ENCODE measurements at places on chromosomes 13 and 19. TPM values are rescaled to one million over a fixed set of nuclear protein-coding genes. Genes with fewer than 3 reads are reported as not detected.

GDF15 gene
- polyA plus RNA-seq: 2.9 TPM

SNRNP70 gene
- 299 TPM for polyA plus RNA-seq

IGFL4 gene
- 0.37 TPM for polyA plus RNA-seq

TJP3 gene
- polyA plus RNA-seq: 11.1 TPM

C5AR1 gene
- polyA plus RNA-seq: 10.6 TPM

SEMA6B gene
- 3.2 TPM for polyA plus RNA-seq

VAV1 gene
- polyA plus RNA-seq: 1.8 TPM

ZNF682 gene
- polyA plus RNA-seq: 15.2 TPM

CACNG6 gene
- polyA plus RNA-seq: 0.85 TPM

DNA sequence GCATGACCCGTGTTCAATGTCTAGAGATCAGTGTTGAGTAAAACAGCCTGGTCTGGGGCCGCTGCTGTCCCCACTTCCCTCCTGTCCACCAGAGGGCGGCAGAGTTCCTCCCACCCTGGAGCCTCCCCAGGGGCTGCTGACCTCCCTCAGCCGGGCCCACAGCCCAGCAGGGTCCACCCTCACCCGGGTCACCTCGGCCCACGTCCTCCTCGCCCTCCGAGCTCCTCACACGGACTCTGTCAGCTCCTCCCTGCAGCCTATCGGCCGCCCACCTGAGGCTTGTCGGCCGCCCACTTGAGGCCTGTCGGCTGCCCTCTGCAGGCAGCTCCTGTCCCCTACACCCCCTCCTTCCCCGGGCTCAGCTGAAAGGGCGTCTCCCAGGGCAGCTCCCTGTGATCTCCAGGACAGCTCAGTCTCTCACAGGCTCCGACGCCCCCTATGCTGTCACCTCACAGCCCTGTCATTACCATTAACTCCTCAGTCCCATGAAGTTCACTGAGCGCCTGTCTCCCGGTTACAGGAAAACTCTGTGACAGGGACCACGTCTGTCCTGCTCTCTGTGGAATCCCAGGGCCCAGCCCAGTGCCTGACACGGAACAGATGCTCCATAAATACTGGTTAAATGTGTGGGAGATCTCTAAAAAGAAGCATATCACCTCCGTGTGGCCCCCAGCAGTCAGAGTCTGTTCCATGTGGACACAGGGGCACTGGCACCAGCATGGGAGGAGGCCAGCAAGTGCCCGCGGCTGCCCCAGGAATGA, 1.5 kb upstream of the CEACAM5 start:
- DNase-seq: no peak

DNA sequence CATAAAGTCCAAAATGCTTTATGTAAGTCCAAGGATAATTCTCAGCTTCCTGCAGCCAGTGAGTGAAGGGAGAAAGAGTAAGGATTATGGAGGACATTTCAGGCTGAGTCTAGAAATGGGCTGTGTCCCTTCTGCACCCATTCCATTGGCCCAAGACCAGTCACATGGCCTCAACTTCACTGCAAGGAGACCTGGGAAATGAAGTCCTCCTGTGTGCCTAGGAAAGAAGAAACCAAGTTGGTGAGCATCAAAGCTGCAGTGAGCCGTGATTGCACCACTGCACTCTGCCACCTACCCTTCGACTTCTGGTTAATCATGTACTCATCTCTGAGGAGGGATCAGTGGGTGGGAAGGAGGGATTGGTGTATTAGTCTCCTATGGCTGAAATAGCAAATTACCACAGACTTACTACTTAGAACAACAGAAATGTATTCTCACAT, 3.6 kb upstream of the CD37 start:
- no peak for DNase-seq

DNA sequence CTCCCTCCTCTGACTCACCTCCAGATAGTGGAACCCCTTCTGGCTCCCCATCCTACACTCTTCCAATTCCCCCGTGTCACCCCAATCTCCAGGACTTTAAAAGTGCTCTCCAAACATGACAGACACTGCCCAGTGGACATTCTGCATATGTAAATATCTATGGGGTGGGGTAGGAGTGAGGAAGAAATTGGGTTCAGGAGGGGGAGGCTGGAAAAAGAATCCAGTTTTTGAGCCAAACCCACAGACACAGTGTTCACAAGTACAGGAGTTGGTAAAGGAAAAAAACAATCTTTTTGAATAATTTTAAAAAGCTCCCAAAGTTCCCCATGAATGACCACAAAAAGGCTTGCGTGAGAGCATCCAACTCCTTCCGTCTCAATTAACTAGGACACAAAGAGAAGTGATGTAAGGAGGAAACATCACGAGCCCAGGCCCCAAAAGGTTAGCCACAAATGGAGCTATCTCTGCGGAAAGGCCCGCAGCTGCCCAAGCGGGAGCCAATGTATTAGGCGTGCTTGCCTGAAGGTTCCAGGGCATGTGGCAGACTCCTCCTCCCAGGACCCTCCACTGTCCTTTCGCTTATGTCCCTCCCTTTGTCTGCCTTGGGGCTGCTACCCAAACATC, 18.0 kb downstream of the ZC3H4 start:
- DNase-seq: no peak

GRCh38 chr13:41470196-41470595, 12.8 kb downstream of the RGCC start:
- no peak for DNase-seq

DNA sequence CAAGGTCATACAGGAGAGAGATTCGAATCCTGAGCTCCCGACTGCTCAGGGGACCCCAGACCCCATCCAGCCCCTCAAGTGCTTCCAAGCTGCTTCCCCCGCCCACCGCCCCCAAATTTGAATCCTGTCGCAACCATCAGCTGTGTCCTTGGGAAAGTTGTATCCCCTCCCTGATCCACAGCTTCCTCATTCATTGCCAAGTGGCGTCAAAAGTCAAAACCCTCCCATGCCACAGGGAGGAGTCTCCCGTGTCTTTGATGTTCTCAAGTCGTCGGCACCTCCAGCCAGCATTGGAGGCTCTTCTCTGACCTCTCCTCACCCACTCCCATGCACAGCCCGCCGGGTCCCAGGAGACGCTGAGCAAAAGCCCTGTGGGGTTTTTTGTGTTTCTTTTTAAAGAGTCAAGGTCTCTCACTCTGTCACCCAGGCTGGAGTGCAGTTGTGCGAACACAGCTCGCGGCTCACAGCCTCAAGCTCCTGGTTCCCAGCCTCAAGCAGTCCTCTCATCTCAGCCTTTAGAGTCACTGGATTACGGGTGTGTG, 2.8 kb upstream of the IFI30 start:
- no peak for DNase-seq

DNA sequence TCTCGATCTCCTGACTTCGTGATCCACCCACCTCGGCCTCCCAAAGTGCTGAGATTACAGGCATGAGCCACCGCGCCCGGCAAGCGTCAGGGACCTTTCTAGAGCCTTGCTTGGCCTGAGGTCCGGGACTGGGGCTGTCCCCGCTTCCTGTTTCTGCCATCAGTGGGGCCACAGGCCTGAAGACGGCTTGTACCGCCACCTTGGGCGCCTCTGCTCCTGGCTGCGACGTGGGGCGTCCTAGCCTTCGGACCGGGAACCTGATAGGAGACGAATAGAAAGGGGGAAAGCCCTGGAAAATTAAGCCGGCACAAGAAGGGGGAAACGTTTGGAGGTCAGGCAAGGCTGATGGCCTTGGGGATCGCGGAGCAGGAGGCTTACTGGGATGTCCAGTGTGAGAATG, 35.1 kb downstream of the RNF6 start:
- DNase-seq: no peak

DNA sequence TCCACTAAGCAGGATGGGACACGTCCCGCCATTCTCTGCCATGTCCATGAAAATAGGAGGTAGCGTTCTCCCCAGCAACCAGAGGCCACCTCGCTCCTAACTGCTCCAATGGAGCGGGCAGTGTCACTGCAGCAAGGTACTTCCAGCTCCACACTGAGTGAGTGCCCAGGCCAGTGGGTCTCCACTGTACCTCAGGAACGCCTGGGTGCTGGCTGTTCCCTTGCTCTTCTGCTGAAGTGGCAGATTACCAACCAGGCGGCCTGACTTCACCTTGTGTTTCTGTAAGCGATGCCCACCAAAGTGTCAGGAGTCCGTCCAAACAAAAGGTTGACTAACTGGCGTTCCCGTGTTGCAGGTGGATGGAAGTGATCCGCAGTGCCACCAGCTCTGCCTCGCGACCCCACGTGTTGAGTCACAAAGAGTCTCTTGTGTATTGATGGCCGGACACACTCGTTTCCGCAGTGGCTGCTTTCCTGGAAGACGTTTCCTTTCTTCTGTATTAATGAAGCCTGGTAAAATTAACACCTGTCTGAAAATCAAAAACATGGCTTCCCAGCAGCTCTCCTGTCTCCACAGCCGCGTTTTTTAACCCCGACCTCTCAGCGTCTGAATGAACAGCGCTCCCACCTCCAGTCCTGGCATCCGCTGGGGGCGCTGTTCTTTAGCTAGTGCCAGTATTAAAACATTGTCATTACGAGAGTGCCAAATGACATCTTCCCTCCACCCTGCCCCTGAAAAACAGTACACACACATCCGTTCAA, 128.8 kb downstream of the STK24 start:
- DNase-seq: no peak

GRCh38 chr19:12995596-12996405, 526 bp downstream of the NFIX start:
- no peak for DNase-seq

- DNase-seq: peak; percentile 78
These were observed 153.5 kb upstream of the KLF12 start for GRCh38 chr13:74287724-74288169.

DNA sequence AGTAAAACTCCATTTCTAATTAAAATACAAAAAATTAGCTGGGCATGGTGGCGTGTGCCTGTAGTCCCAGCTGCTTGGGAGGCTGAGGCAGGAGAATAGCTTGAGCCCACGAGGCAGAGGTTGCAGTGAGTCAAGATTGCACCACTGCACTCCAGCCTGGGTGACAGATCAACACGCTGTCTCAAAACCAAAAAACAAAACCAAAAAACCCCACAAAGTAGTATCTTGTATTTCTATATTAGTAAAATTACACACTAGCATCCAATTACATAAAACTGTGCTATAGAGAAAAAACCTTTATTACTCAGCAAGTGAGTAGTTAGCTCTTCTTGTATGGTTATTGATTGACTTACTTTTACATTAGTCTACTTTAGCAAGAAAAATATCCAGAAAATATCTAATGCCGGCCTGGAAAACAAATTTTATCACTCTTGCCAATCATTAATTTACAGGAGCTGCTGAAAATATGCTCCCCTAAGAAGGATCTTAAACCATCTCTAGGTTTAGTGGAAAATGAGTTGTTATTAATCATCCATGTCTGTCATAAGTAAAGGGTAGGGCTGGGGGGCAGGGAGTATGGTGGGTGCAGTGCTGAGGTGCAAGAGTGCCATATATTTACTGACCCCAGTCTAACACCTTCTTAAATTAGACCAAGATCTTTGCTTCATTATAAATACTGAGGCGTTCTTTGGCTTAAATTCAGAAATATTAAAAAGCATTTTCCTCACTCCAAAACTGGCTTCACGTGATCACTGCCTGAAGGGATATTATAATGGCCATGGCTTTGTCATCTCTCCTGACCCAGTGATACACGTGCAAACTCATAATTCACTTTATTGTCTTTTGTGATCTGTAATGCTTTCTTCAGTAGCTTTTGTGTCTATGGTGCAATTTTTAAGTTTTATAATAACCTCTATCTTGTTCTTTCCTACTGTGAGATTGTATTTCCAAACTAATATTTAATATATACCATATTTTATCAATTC, 44.1 kb downstream of the UBL3 start:
- DNase-seq: no peak

GRCh38 chr19:3224346-3225168, at the start of gene CELF5:
CELF5 (plus strand) TSS chr19:3224661; CDS start chr19:3224740, 79 bp downstream.
- peak; percentile 50 for DNase-seq

DNA sequence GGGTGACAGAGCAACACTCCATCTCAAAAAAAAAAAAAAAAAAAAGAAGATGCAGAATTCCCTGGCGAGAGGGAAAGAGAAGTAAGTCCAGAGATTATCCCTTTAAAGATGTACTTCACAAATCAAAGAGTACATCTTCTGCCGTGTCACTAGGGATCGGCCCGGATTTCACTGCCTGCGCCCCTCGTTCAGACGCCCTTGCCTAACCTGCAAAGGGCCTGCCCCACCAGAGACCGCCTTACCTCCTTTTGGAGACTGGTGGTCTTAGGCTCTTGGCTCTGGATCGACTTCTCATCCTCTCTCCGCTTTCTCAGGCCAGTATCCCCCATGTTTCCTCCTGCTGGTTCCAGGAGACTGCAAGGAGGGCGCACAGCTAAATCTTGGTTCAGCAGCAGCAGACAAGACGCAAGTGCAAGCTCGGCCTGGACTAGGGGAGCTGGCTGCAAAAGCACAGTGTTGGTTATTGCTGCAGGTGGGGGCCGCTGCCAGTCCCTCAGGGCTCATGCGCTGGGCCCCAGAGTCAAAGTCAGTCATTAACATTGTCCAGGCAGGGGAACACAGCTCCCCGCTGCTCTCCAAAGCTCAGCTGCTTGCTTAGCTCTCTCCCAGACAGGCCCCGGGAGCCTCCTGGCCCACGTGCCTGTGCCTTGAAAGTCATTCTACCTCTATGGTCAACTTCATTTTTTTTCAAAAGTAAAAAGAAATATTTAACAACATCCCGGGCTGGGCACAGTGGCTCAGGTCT, 1.2 kb downstream of the SLC7A9 start:
- no peak for DNase-seq

- no peak for DNase-seq
These were observed 12.7 kb downstream of the GTF3A start for GRCh38 chr13:27437126-27437525.

DNA sequence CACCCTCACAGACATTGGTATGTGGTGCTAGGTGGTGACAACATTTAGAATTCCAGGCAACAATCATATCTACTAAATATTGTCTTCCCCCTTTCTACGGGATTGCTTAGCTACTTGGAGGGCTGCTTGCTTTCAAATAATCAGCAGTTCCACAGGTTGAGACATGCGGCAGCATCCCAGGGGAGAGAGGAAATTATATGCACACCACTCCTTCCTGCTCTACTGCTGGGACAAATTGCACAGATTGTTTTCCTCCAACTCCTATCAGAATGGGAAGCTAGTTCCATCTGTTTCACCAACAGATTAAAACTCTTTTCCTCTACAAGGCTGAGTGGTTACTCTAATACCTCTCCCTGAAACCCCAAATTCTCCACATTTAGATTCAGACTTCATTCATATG, 275.4 kb downstream of the DNAJC15 start:
- DNase-seq: no peak

DNA sequence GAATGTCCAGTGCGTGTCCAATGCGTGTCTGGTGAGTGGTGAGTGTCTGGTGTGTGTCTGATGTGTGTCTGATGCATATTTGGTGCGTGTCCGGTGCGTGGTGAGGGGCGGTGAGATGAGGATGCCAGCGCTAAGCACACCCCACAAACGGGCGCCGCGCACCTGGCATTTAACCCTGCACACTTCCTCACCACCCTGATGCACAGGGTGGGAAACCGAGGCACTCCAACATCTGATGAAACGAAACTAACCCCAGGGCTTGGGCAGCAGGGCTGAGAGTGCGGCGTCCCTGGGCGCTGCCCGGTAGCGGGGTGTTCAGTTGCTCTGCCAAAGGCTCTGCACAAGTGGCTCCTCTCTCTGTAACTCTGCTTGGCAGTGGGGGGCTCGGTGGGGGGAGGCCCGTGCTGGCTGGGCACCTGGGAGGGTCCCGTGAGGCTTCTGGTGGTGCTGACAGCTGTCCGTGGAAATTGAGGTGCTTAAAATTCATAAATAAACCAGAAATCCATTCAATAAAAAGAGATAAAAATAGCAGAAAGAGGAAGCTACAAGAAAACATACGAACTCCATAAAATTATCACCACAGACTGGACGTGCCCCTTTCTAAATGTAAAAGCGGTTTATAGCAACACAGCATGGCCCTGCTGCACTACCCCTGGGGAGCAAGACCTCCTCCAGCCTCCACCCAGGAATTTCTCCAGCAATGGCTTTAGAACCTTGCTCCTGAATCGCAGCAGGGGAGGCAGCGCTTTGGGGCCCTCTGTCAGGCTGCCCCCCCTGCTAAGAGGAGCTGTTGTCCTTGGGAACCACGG, 76.0 kb downstream of the RASA3 start:
- DNase-seq: no peak

All from renal cortex interstitium (tissue), 15 donors.